ENCODE measurements at places on chromosomes 7 and 10. TPM values are rescaled to one million over a fixed set of nuclear protein-coding genes. Genes with fewer than 3 reads are reported as not detected.
A peak's percentile ranks its signal among the peaks of the same experiment; 100 is the strongest.

The NEUROD6 gene
- not detected for total RNA-seq

- no peak for DNase-seq
Measured at GRCh38 chr7:124480036-124480820, 285.4 kb downstream of the GPR37 start.

DNA sequence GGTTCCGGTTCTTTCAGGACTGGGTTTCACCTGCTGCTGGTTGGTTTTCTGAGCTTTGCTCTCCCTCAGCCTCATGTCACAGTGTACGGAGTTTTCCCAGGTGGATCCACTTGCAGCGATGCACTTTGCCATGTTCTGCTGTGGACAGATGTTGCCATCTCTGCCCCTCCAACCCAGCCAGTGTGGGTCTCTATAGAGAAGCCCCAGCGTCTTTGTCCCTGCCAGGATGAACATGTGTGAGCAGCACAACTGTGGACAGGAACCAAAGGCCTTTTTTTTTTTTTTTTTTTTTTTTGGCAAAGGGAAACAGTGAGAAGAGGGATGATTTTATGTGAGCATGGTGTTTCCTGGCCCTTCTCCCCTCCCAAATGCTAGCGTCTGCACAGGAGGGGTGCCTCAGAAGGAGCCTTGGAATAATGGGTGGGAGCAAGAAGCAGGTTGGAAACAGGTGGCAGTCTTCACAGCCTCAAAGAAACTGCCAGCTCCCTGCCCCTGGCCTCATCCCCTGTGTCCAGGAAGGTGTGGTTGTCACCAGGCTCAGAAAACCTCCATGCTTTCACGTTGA, 106.5 kb downstream of the RPS24 start:
- DNase-seq = no peak

- no peak for DNase-seq
Measured at GRCh38 chr10:100347568-100348195, 649 bp downstream of the SCD start.

DNA sequence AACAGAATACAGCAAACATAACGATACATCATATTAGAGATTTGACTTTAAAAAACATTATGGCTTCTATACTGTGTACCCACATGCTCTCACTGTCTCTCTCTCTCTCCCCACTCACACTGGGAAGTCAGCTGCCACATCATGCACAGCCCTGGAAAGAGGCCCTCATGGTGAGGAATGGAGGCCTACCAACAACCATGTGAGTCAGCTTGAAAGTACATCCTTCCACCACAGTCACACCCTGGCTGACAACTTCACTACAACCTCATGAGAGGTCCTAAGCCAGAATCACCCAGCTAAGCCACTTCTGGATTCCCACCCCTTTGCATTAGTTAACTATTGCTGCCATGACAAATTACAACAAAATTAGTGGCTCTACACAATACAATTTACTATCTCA, 23.3 kb upstream of the GPR22 start:
- DNase-seq = peak; percentile 75

The SPDYE9 gene
- total RNA-seq = not detected

The CTAGE8 gene
- not detected for total RNA-seq

- DNase-seq = no peak
Measured at GRCh38 chr10:60323162-60323561, 66.5 kb downstream of the ANK3 start.

- no peak for DNase-seq
Measured at GRCh38 chr7:103919272-103919868, 70.1 kb downstream of the RELN start.

DNA sequence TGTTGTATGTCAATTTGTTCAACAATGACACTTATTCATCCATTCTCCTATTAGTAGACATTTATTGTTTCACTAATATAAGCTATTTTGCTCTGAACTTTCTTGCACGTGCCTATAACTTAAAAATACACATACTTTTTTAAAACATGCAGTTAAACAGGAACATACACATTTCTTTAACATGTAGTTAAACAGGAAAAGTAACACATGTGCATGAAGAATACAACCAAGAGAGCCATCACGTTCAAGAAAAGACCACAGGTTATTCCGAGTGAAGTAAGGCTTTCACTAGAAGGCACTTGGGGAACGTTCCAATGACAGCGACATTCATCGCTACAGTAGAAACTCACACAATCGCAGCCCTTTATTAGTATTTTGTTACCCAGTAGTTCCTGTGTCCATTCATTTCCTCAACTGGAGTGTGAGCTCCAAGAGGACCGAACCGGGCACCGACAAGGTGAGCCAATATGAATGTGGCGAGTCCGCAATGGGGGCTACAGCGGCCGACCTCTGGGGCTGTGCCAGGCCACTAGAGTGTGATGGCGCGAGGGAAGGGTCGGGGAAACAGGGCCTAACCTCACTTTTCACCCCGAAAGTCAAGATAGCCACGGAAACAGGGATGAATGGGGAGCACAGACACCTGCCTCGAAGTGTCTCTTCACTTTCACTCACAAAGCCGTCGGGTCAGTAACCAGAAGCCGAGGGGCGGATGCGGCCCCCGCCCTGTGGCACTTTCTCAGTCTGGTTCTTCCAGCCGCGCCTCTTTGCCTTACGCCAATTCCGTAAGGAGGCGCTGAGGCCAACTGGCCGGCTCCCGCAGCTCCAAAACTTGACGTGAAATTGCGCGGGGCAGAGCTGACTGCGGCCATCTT, 775 bp upstream of the SEPTIN7 start:
- DNase-seq = peak; percentile 87

The FOXP2 gene
- total RNA-seq = 0.37 TPM

The ANKRD2 gene
- total RNA-seq = not detected

DNA sequence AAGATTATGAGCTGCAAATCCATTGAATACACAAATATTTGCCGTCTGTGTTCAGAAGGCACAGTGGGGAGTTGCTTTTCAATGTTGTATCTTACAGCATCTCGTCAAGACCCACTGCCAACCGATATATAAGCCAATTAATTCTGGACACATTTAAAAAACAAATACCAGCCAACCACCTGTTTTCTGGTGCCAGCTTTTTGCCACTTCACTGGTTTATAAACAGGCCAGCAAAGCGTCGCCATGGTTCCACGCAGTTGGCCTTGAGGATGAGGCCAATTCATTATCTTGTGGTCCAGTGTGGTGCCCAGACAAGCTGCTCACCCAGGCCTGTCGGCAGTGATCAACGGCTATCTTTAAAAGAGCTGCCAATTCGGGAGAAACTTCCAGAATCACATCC, 321.0 kb downstream of the TCERG1L start:
- no peak for DNase-seq

GRCh38 chr10:71266918-71267442, 52.1 kb upstream of the SLC29A3 start:
- no peak for DNase-seq

DNA sequence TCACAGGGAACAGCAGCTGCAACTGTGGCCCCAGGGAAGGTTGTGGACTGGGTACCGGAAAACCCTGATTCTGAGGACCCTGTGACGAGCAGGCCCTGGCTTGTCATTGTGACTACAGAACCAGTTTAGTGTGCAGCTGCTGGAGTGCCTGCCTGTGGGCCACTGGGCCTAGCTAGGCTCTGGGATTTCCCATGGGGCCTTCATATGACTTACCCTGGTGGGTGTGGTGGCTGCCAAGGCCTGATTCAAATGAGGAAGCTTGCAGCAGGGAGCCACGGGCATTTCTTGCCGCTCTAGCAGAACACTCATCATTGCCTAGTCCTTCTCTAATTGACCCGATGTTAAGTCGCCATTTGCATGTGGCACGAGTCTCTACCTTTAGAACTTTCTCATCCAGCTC, 14.7 kb upstream of the CAMK2G start:
- peak; percentile 69 for DNase-seq

The SLC18A3 gene
- total RNA-seq = not detected

The RNF148 gene
- 0.18 TPM for total RNA-seq

- DNase-seq = no peak
Measured at GRCh38 chr7:120502825-120503224, 229.8 kb downstream of the KCND2 start.

- DNase-seq = no peak
Measured at GRCh38 chr7:26512737-26513136, 221.1 kb downstream of the SNX10 start.

- DNase-seq = no peak
Measured at GRCh38 chr7:26187380-26188205, 13.0 kb downstream of the HNRNPA2B1 start.

DNA sequence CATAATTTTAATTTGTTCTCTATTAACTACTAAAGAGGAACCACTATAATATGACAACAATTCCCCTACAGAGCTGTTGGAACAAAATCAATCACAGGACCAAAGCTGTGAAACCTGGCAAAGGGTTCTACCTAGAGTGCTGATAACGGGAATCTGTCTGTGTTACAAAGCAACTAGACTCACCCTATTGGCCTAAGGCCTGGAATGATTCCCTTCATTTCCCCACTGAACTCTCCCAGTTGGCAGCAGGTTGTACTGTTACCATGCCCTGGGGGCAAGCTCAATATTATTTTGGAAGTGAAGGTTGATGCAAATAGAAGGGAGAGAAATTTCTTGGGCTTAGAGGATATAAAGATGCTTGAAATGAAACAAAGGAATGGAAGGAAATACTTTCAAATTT, 81.8 kb downstream of the SEMA3A start:
- DNase-seq = no peak

- DNase-seq = no peak
Measured at GRCh38 chr7:140310337-140311002, 87.9 kb downstream of the SLC37A3 start.

DNA sequence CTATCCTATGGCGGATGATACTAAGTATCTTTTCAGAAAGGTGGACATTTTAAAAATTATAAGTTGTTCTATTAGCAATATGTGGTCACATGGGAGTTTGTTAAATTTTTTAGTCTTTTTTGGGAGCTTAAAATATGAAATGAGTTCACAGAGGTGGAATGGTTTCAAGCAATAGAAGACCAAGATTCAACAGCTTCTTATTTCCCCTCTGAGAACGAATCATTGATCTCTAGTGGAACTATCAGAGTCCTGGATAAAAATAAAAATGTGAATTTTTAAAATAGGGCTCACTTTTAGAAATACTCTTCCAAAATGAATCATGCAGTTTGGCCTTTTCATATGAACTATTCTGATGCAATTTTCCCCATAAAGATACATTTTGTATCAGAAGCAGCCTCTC, 467.7 kb upstream of the KLF6 start:
- no peak for DNase-seq

DNA sequence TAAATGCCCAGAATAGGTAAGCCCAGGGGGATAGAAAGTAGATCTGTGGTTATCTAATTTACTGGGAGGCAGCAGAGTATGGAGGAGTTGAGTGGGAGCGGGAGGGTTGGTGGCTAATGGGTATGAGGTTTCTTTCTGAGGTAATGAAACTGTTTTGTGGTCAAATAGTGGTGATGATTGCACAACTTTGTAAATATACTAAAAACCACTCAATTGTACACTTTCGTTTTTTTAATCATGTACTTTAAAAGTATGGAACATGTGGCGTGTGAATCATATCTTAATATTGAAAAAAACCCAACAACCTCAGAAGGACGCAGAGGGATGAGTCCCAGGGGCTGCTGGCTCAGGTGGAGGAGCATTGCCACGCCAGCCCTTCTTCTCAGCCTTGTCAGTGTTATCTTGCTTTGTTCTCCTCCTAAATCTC, 118.1 kb downstream of the WDR11 start:
- peak; percentile 47 for DNase-seq

- DNase-seq = no peak
Measured at GRCh38 chr10:69844698-69845097, 43.0 kb downstream of the COL13A1 start.

The CHAT gene
- not detected for total RNA-seq

- DNase-seq = no peak
Measured at GRCh38 chr10:54772468-54773122, 28.4 kb downstream of the PCDH15 start.

The SYT15 gene
- 0.08 TPM for total RNA-seq

GRCh38 chr7:121202834-121203233, 126.0 kb upstream of the WNT16 start:
- peak; percentile 17 for DNase-seq

The FBXO24 gene
- 0.37 TPM for total RNA-seq

DNA sequence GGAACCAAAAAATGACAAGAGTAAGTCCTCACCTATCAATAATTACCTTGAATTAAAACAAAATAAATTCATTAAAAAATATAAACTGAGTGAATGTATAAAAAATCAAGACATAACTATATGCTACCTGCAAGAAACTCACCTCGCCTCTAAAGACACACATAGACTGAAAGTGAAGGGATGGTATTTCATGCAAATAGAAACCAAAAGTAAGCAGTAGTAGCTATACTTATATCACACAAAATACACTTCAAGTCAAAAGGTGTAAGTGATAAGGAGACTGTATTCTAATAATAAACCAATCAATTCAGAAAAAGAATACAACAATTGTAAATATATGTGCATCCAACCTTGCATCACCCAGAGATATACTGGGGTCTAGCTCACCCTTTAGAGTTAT, 332.6 kb downstream of the SH2D4B start:
- DNase-seq = no peak

DNA sequence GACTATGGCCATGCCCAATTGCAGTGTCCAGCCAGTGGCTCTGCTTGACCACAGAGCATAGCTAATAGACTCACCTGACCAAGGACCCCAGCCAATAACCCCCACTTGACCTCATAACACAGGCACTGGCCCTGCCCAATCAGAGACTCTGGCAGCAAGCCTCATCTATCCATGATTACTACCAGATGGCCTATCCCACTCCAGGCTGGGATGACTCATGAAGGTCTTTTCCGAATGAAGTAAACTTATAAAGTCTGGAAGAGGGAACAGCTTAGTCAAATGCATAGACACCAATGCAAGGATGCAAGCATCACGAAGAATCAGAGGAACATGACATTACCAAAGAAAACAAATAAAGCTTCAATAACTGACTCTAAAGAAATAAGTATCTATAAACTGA, 141.4 kb downstream of the TMEM168 start:
- no peak for DNase-seq

GRCh38 chr7:8710124-8710523, 276.7 kb downstream of the NXPH1 start:
- DNase-seq = no peak

GRCh38 chr7:29853789-29854188, 47.5 kb downstream of the WIPF3 start:
- DNase-seq = no peak

DNA sequence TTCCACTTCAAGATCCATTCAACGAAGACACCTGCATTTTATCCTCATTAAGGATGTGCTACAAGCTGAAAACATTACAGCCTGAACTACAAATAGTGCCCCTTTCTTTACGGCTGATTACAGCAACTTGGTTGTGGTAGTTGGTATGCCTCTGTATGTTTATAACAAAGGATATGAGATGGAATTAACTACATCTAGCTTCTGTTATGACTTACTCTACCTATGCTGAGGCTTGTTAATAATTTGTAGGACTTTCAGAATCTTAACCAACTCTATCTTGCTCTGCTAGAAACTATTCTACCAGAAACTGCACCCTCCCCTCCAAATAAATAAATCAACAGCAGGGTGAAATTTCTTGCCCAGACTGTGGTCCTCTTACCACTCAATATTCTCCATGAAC, 448.1 kb downstream of the GRM8 start:
- DNase-seq = no peak

- DNase-seq = no peak
Measured at GRCh38 chr10:22684699-22685098, 29.7 kb downstream of the PIP4K2A start.

Data from HT1080 (cell line).